CD4-positive, alpha-beta T cell treated with Interleukin-6 for 4 hours (primary cell): ENCODE measurements at places on chromosomes 16 and 17.

GRCh38 chr16:67053767-67054334 lies 24.9 kb downstream of the CBFB start:
- no peak for DNase-seq

DNA sequence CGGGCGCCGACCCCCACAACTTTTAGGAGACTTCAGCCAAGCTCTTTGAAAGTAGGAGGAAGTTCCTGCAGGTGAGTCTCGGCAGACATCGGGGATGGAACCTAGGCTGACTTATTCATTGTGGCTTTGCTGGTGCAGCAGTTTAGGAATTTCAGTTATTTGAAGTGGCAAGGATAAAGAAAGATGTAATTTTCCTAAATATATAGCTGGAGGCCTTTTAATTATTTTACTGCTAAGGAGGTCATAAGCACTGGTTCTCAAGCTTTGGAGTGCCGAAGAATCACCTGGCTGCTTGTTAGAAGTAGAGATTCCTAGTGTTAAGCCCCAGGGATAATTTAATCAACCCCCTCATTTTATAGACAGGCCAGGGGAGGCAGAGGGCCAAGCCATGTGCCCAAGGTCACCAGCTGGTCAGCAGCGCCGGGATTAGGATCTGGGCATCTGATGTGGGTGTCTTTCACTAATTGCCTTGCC lies 28.9 kb upstream of the BCAR1 start:
- DNase-seq = no peak

- peak; percentile 87 for DNase-seq
Measured at GRCh38 chr17:57130708-57131461, 45.8 kb downstream of the AKAP1 start.

DNA sequence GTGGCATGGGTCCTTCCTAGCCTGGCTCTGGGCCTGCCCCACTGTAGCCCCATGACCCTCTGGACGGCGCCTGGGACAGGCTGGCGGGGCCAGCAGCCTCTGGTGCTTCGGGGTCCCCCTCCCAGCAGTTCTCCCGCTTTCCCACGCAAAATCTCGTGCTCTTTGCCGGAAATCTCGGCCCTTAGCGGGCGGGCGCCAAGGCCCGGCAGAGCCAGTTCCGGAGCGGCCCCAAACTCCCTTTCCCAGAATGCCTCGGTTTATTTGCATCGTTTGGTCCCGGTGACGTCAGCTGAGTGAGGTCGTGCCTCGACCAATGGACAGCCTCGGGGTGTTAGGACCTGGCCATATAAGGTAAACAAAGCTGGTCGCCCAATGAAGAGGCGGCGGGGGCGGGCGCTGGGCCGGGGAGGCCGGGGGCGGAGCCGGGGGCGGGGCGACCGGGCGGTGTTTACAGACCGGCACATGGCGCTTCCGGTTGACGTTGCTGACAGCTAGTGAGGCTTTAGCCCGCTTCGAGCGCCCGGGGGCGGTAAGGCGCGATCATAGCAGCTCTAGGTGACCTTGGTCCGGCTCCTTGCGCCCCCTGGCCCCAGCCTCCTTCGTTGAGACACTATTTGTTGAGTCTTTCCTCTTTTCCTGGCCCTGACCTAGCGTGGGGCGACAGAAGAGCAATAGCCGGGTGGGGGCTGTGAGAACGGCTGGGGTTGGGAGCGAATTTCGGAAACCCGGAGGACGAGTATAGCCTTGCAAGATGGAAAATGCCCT lies 1.5 kb upstream of the UBALD1 start:
- DNase-seq = peak; percentile 99

DNA sequence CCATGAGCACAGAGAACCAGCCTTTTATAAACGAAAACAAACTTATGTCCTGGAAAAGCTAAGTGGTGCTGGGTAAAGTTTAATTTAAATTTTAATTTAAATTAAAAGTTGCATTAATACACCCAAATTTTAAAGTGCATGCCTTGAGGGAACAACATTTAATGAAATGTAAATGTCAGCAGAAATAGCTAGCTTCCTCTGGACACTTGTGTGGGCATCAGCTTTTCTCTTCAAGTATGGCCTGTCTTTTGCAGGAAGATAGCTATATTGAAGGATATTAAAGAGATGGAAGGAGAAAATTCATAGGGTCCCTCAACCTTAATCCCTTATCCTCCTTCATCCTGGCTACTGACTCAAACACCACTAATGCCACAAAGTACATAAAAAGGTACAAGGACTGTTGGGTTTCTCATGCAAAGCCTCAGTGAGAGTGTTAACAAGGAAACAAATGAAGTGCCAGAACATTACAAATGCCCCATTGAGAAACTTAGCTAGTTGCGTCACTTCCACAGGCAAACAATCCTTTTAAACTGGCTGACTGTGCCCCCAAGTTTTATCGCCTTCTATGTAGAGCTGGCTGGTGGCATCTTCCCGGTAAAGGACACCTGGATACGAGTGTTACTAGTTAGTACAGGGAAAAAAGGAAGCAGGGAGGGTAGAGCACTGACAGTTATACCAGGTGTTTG lies 14.1 kb downstream of the PHF12 start:
- no peak for DNase-seq

- DNase-seq = no peak
Measured at GRCh38 chr16:65212791-65213190, 90.9 kb upstream of the CDH11 start.

DNA sequence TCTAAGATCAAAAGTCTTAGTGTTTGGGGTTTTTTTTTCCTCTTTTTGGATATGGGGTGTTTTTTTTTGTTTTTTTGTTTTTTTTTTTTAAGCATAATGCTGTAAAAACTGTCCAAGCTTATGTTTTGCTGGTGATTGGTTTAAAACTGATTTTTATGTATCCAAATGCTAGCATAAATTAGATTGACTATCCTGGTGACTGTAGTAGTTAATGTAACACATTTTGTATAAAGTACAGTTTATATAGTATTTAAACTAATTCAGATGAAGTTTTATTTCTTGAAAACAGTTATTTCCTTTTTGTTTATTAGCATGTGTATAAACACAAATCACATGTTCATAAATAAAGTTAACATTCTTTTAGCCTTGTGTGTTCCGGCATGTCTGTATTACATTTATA lies 10.9 kb downstream of the RBBP6 start:
- no peak for DNase-seq

DNA sequence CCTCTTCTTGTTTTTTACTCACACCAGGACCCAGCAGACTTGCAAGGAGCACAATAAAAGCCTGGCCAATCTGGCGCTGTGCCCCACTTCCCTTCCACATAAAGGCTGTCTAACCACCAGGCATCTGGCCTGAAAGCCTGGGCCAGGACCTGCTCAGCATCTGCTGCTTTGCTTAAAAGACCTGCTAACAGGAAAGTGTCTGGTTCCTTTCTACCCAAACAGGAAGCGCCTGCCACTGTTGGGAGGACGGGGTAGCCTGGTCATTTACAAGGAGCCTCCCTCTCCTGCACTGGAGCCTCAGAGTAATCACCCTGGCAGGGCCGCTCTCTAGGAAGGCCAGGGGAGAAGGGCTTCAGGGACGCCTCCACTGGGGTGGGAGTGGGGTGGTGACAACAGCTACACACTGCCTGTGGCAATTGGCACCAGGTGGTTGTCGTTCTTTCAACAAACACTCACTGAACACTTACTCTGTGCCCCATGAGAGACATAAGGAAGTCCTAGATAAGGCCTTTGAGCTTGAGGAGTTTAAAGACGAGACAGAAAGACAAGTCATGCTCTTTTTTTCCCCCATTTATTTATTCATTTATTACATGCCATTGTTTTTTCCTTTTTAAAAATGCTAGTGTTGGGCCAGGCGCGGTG lies 6.3 kb upstream of the MMP28 start:
- DNase-seq = peak; percentile 64

DNA sequence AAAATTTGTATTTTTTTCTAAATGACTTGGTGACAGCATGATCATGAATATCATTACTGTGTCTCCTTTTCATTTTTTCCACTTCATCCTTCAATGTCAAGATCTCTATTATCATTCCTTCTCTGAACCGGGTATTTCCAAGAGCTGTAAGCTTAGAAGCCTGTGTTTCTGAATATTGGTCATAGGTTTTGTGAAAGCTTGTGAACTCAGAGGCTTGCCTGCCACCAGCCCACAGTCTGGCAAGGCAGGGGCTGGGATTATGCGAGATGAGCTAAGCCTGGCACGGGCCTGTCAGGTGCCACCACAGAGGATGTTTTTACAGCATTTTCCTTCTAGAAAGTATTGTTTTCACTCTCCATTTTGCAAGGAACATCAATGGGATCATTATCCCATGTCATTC lies 92.8 kb downstream of the MYH10 start:
- no peak for DNase-seq

DNA sequence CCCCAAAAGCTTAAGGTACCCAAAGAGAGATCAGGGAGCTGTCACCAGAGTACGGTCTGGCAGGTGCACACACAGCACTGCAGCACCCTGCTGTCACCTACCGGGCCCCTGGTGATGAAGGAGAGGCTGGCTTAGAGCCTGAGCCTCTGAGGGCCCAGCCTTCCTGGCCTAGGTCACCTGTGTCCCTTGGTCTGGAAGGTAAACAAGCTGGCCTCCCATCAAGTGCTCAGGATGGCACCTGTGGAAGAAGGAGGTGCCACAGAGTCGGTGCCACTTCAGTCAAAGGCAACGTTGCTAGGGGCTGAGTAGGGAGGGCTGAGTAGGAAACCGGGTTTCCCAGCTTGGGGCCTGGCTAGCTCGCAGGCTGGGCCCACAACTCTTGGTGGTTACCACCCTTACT lies 70.7 kb downstream of the COG7 start:
- DNase-seq = no peak

DNA sequence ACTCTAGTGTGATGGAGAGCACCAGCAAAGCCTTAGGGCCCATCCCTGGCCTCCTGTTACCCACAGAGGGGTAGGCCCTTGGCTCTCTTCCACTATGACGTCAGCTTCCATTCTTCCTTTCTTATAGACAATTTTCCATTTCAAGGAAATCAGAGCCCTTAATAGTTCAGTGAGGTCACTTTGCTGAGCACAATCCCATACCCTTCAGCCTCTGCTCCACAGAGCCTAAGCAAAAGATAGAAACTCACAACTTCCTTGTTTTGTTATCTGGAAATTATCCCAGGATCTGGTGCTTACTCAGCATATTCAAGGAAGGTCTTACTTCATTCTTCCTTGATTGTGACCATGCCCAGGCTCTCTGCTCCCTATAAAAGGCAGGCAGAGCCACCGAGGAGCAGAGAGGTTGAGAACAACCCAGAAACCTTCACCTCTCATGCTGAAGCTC lies at the start of gene CCL8:
Gene CCL8, plus strand, starts transcription at position 397 of the 445 bp plus-strand sequence. CDS start 67 bp downstream, outside the sequence.
- DNase-seq = no peak

DNA sequence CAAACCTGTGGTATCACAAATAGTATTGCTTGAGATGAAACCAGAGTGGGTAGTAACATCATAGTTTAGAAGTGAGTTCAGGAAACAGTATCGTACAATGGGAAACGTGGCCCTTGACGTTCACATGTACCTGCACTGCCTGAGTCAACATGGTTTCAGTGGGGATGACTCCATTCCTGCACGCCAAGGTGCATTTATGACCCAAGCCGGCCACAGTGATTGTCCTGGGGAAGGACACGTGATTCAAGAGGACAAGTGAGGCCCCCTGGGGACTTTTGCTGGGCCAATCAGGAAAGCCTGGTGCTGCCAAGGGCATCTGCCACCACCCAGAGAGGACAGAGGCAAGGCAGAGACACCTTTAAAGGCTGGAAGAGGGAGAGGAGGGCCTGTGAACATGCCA lies 119.2 kb downstream of the AXIN2 start:
- no peak for DNase-seq

GRCh38 chr17:28372945-28373274 lies 1.4 kb downstream of the SARM1 start:
- DNase-seq = no peak

DNA sequence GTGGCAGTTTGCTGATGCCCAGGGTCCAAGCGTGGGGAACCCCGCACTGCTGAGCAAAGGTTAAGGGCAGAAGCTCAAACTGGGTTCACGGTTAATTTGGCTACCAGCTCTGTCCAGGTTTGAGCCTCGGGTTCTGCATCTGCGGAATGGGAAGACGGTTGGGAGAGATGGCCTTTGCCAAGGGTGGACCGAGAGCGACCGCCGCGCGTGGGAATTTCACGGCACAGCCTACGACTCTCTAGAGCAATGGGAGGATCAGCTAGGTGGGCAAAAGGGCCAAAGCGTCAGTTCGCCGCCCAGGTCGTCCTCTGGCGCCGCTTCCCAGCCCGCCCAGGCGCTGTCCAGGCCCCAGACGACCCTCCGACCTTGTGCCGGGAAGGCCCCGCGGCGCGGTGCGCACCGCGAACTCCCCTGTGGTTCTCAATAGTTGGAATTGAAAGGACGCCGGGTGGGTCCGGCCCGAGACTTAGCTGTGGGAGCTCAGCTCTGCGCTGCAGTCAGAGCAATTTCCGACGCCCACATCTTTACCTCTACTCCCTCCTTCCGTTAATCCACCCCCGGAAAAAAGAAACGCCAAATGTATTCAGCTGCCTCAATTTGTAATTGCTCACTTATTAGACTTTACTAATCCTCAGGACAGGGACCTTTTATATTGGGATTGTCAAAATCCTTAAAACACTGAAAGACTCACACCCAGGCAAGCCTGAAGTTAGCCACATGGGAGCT lies 2.5 kb upstream of the HS3ST3B1 start:
- no peak for DNase-seq

DNA sequence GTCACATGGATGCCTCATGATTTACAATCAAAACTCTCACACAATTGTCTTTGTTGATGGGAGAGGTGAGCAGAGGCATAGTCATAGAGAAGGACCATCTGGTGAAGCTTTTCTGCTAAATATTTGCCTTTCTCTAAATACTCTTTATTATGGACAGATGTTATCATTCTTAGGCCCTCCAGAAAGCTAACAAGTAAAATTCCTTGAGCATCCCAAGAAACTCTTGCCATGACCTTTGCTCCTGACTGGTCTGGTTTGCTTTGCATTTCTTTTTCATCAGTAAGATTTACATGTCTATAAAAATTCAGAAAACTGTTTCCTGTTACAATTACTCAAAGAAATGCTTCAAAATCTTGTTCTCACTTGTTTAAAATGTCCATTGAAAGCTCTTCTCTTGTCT lies 1336.6 kb upstream of the CDH8 start:
- no peak for DNase-seq

DNA sequence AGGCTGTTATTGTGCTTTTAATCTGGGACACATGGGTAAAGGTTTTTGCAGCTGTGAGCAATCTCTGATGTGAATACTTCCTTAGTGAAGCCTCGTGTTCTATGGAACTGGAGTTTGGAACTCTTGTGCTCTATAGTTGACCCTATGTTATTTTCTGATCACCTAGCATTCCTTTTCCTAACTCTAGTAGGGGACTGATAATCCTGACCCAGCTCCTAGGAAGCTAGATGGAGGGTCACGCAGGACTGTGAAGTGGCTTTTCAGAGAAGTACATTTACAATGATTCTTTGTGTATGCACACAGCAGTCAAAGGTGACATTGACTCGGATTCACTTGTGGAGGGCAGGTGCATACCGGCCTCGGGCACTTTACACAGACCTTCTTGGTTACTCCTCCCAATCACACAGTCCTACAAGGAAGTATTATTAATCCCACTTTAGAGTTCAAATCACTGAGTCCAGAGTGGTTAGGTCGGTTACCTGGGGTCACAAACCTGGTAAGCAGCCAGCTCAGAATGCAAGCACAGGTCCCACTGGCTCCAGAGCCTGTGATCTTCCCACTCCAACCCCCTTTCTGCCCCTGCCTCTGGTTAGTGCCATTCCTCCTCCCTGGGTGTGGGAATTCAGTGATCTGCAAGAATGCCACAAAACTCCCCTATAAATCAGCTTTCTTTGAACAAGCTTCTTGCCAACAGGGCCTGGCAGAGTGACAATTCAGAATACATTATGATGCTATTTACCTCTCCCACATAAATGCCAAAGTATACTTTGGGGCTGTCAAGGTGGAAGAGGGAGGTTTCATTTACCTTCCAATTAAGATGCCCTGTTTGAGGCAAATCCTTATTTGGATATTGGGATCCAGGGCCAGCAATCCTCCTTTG lies 7.1 kb downstream of the CHD9NB start:
- DNase-seq = no peak

GRCh38 chr17:1055751-1056645 lies 59.1 kb downstream of the TIMM22 start:
- DNase-seq = peak; percentile 45
